ENCODE measurements at places on chromosomes 2 and 18.

DNA sequence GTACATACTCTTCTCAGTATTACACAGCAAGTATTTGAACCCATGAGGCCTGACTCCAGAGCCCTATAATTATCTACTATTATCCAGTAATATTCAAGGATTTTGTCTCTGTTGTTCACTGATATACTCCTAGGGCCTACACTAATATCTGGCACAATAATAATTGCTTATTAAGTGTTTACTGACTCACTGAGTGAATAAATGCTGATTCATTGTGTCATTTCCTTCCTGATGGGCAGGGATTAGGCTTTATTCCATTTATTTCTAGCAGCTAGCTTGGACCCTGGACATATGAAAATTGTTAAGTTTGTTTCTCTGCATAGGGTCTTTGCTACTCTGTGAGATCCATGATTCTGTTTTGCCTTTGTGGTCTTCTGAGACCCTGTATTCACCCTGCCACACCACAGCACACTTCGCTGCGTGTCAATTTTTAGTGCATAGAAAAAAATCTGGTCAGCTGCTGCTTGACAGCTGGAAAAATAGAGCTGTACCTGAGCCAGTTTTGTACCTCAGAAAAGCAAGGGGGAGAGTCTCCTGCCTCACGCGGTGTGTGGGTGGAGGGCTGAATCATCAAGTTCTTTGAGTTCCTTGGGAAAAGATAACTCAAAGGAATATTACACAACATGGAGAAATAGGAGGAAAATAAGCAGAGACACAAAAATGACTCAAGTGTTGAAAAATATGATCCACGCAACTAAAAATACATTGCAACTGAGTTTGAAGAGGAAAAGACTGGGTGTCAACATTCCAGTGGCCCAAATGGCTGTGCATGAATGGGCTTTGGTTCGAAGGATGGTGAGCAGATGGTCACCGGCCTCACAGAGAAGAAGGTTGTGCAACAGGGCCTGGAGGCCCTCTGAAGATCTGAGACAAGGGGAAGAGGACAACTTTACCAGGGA, 18.9 kb upstream of the DPP4 start:
- peak; percentile 96 for DNase-seq

DNA sequence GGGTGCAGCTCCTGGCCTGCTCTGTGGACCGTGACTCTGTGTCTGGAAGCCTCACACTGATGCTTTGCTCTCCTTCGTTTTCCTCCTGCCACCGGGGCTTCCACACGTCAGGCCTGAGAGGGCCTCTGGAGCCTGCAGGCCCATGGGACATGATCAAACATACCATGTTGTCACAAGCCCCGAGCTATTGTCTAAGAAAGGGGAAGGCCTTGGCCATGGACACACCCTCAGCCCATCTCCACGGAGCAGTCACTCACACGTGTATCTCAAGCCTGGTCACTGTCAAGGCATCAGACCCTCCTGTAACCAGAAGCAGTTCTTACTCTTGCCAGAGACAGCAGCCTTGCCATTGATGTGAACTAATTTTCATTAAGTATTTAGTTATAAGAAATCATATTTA, 814.1 kb upstream of the SALL3 start:
- no peak for DNase-seq

DNA sequence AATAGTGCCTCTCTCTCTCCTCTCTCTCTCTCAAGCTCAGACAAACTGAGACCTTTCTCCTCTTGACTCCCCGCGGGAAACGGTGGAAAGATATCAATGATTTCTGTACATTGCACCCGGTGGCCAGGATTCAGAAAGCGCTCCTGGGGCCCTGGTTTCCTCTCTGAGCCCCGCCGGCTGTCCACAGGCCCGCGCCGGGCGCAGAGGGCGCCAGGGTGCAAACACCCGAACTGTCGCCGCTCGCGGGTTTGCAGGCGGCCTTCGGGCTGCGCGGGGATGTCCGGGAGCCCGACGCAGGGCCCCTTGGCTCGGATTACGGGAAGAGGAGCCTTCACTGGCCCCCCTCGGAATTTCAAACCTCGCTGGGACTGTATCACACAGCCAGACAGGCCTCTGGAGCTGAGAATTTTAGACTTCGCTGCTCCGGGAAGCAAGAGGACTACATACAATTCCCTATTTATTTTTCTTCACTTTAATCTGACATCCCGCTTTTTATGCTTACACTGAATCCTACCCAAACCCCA, 5.2 kb upstream of the EN1 start:
- DNase-seq, result no peak

DNA sequence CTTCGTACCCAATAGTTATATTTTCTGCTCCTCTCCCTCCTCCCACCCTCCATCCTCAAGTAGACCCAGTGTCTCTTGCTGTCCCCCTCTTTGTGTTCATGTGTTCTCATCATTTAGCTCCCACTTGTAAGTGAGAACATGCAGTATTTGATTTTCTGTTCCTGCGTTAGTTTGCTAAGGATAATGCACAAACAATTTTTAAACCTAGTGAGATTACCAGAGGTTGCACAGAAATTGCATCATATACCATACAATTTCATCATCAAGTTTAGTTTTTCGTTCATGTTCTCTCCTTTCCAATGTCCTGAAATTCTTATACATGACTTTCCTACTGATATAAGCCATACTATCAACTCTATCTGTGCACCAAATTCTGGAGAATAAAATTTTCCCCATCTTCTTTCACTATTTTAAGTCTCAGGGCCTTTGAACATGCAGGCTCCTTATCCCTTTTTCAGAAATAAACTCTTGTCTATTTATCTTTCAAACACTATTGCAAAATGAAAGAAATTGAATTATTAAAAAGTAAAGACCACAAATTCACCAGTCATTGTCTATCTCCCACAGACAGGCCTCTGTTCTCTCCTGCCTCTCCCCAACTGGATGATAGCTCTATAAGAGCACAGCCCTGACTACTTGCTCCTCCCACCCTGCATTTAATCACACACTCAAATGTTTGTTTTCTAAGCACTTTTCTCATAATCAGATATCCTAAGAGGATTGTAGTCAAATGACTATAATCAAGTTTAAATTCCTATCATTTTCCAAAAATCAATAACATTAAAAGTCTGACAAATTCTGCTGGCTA, 27.2 kb upstream of the B4GALT6 start:
- DNase-seq, result no peak

- no peak for DNase-seq
These were observed 2.1 kb upstream of the SMAD2 start for GRCh38 chr18:47932603-47933002.

- no peak for DNase-seq
These were observed 20.9 kb downstream of the SPEG start for GRCh38 chr2:219455581-219455980.

GRCh38 chr2:146992057-146992456, 852.8 kb upstream of the ACVR2A start:
- DNase-seq, result no peak

DNA sequence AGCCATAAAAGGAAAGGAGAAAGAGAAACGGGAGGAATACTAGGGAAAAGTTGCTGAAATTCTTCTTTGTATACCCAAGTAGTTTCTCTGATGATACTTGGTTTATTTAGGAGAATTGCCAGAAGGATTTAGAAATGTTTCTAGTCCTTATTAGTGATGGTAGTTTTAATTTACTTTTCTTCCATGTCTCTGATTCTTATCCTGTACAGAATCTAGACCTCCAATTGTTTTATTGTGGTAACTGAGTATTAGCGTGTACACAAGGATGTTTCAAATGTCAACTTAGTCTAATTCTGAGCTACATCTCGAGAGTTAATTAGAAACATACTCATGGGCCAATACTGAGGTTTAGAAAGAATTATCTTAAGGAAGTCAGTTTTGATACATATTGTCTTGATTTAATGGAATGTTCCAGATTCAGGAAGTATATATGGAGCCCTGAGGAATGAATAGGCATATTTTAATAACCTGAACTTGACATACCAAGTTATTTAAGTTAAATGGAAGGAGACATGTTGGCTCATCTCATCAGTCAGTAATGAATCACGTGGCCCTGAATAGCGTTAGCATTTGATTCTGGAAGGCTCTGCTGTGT, 219.6 kb downstream of the LTBP1 start:
- DNase-seq, result peak; percentile 97

Data from EH (cell line).